ENCODE measurements at places on chromosomes 12 and 14.

- DNase-seq, result no peak
Measured at GRCh38 chr14:90556012-90556477, 159.2 kb downstream of the CALM1 start.

GRCh38 chr12:63090716-63091115 is 60.3 kb downstream of the AVPR1A start:
- no peak for DNase-seq

GRCh38 chr14:32232481-32232880 is 29.4 kb upstream of the RNU6-8 start:
- DNase-seq, result no peak

GRCh38 chr14:39265806-39266524 is 32.2 kb downstream of the MIA2 start:
- DNase-seq, result no peak

GRCh38 chr14:68361231-68361630 is 431.6 kb downstream of the ZFP36L1 start:
- DNase-seq, result no peak

- no peak for DNase-seq
Measured at GRCh38 chr14:48027115-48027514, 351.7 kb upstream of the MDGA2 start.
